ENCODE measurements at places on chromosomes 5 and 9.

GRCh38 chr5:110055302-110055701, 365.6 kb downstream of the MAN2A1 start:
- DNase-seq: no peak

- no peak for DNase-seq
Observed at GRCh38 chr9:34991607-34992375, 2.2 kb downstream of the DNAJB5 start.

DNA sequence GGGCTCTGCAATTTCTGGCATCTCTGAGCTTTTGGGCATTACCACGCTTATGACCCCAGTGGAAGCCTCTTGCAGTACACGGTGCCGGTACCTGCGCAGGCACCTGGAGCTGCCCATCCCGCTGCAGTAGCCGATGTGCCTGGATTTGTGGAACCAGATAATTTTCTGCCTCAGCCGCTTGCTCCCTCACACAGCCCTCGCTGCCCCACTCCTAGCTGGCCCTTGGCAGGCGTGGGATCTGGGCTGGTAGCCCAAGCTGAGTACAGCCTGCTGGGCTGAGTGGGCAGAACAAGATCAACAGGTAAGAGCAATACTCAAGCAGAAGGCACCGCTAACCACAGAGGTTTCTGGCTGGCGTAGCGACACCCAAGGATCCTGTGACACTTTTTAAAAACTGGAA, 1808.8 kb upstream of the ACO1 start:
- no peak for DNase-seq

GRCh38 chr9:21316032-21316842, 11.1 kb upstream of the IFNA5 start:
- no peak for DNase-seq

- DNase-seq: no peak
Observed at GRCh38 chr5:96875791-96876291, 459 bp upstream of the ERAP2 start.

GRCh38 chr9:137881591-137882505, 4.3 kb downstream of the CACNA1B start:
- DNase-seq: no peak

DNA sequence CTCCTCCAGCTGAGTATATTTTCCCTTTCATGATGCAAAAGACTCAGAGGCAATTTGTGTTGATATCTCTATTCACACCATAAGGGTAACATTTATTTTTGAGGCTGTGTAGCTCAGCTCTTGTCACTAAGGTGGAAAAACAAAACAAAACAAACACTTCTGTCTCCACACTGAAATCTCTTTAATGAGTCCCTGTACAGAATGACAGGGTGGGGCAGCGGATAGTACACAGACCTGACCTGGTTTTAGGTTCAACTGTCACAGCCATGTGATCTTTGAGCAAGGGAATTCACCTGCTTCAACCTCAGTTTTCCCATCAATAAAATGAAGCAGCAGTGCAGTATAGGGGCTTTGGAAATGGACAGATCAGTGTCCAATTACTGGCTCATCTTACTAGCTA, 29.3 kb downstream of the TLR4 start:
- DNase-seq: no peak
